ENCODE measurements at places on chromosomes 16 and 17.
A peak's percentile ranks its signal among the peaks of the same experiment; 100 is the strongest.

- DNase-seq, result no peak
Measured at GRCh38 chr17:67246653-67247415, 1.8 kb upstream of the HELZ start.

DNA sequence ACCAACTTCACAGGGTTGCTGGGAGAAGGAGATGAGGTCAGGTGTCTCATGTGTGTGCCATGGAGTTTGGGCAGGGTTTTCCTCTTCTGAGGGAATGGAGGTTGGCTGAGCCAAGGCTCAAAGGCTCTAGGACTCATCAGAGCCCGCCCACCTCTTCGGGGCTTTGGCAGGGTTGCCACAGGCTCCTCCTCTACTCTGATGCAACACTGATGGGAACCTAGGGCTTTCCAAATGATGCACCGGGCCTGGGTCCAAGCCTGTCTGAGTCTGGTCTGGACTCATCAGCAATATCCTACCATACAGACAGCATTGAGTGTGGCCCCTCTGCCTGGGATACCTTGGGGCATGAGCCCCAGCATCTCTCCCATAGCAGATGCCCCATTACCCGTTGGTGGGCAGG lies 59.5 kb upstream of the LHX1 start:
- DNase-seq, result no peak

DNA sequence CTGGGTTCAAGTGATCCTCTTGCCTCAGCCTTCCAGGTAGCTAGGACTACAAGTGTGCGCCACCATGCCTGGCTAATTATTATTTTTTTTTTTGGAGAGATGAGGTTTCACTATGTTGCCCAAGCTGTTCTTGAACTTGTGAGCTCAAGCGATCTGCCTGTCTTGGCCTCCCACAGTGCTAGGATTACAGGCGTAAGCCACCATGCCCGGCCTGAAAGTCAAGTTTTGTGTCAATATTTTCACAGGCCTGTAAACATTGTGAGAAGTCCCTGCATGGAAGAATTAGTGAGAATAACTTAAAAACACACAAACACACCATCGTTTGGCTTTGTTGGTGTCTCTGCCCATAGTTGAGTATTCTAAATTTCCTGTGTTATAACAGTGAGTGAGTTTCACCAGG lies 22.2 kb downstream of the NUP85 start:
- no peak for DNase-seq

DNA sequence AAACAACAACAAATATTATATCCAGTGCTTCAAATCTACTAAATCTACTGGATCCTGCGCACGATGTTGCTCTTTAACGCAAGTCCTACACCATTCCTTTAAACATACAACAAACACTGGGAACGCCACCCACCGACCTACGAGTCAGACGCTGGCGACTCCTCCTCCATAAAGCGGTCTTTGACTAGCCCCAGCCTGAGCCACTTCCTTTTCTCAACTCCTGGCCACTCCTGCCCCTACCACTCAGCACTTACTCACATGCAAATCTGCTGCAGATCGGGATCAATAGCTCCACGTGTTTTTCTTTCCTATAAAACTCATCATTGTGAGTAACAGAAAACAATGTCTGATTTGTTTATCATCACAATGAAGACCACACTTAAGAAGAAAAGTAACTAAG lies 32.8 kb upstream of the MNT start:
- DNase-seq, result no peak

DNA sequence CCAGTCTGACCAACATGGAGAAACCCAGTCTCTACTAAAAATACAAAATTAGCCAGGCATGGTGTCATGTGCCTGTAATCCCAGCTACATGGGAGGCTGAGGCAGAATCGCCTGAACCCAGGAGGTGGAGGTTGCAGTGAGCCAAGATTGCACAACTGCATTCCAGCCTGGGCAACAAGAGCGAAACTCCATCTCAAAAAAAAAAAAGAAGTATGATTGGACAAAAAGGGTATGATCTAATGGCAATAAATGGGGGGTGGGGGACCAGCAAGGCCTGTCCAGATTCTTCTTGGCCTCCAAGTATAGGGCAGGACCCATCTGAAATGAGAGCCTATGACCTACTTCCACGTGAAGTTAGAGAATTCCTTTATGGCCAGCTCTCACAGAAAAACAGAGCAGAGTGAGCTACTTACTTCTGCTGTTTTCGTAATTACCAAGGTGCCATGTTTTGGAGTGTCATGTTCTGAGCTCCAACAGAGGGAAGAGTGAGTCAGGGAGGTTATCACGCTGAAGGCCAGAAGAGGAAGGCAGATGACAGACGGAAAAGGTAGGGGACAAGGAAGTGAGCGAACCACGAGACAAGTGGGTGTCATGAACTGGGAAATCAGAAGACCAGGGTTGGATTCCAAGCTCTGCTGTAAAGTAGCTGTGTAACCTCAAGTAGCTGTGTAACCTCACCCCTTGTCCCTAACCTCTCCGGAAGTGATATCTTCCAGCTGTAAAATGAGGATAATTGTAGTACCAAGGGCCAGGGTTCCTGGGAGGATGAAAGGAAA lies 3.6 kb upstream of the ZMYND15 start:
- DNase-seq, result no peak

GRCh38 chr16:75225678-75226515 lies 7.1 kb downstream of the CTRB1 start:
- no peak for DNase-seq

- no peak for DNase-seq
Measured at GRCh38 chr16:56344518-56345405, 80.6 kb downstream of the AMFR start.

DNA sequence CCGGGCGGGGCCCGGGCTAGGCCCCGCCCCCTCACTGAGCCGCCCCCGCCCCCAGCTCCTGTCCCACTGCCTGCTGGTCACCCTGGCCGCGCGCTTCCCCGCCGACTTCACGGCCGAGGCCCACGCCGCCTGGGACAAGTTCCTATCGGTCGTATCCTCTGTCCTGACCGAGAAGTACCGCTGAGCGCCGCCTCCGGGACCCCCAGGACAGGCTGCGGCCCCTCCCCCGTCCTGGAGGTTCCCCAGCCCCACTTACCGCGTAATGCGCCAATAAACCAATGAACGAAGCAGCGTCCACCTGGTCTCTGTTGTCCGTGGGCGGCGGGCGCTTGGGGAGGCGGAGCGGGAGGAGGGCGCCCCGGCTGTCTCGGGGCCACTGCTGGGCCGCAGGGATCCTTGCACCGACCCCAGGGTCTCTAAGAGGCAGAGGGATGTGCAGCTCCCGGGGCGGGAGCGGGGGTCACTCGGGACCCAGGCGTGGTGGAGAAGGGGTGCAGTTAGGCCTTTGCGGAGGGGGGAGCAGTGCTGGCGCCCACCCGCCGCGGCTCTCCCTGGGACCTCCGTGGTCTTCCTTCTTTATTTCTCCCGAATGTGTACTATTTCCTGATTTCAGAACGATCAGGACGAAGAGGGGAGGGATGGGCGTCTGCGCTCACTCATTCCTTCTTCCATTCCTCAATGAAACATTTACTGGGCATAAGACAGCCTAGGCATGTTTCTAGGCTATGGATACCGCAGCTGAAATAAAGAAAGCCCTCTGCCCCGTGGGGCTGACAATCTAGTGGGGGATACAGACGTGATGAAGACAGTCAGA lies 2.0 kb downstream of the HBZ start:
- no peak for DNase-seq

DNA sequence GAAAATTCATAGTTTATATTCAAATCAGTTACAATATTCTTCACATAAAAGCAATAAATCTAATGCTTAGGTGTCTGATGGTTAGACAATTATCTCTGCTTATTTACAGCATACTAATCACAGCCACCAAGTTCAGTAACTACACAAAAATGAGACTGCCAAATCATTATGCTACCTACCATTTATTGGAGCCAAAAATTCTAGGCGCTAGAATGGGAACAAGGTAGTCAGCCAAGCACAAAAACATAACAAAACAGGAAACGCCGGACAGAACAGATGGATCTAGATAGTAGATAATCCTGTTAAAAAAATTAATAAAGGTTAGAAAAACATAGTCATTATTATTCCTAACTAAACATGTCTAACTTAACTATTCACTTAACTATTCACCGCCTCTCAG lies 3.6 kb downstream of the ARL6IP1 start:
- DNase-seq, result no peak

- no peak for DNase-seq
Measured at GRCh38 chr17:79412110-79412509, 198.7 kb downstream of the RBFOX3 start.

DNA sequence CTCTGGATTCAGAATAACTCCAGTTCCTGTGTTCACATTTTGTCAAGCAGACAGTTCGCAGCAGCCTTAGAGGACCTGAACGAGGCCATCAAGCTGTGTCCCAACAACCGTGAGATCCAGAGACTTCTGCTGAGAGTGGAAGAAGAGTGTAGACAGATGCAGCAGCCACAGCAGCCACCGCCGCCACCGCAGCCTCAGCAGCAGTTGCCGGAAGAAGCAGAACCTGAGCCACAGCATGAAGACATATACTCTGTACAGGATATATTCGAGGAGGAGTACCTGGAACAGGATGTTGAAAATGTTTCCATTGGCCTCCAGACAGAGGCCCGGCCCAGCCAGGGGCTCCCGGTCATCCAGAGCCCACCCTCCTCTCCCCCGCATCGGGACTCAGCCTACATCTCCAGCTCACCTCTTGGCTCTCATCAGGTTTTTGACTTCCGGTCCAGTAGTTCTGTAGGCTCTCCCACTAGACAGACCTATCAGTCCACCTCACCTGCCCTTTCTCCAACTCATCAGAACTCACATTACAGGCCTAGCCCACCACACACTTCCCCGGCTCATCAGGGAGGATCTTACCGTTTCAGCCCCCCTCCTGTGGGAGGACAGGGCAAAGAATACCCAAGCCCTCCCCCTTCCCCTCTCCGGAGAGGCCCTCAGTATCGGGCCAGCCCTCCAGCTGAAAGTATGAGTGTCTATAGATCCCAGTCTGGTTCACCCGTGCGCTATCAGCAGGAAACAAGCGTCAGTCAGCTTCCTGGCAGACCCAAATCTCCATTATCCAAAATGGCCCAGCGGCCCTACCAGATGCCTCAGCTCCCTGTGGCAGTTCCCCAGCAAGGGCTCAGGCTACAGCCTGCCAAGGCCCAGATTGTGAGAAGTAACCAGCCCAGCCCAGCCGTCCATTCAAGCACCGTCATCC lies 25.9 kb downstream of the CYB561 start:
- DNase-seq, result no peak

- DNase-seq, result peak; percentile 35
Measured at GRCh38 chr16:85350973-85351372, 238.7 kb upstream of the CIBAR2 start.

DNA sequence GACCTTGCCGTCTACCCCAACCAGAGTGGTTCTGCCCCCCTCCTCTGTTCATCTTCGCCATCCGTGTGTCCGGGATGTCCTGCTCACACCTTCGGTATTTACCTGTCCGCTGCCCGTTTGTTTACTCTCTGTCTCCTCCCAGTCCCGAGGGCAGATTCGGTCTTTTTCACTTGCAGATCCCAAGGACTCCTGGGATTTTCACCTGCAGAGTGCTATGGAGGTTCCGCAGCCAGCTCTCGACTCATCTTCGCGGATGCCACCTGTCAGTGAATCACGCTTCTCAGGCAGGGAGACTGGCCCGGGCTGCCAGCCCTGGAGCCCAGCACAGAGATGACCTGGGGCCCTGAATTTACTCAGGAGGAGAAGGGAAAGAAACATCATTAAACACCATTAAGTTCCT lies 8.1 kb downstream of the CRISPLD2 start:
- no peak for DNase-seq

GRCh38 chr16:87956365-87957231 lies 5.4 kb downstream of the BANP start:
- DNase-seq, result no peak
